ENCODE measurements at places on chromosomes 5 and 9.
A peak's percentile ranks its signal among the peaks of the same experiment; 100 is the strongest.

GRCh38 chr5:158553195-158553961 is 546.3 kb downstream of the EBF1 start:
- DNase-seq, result no peak

DNA sequence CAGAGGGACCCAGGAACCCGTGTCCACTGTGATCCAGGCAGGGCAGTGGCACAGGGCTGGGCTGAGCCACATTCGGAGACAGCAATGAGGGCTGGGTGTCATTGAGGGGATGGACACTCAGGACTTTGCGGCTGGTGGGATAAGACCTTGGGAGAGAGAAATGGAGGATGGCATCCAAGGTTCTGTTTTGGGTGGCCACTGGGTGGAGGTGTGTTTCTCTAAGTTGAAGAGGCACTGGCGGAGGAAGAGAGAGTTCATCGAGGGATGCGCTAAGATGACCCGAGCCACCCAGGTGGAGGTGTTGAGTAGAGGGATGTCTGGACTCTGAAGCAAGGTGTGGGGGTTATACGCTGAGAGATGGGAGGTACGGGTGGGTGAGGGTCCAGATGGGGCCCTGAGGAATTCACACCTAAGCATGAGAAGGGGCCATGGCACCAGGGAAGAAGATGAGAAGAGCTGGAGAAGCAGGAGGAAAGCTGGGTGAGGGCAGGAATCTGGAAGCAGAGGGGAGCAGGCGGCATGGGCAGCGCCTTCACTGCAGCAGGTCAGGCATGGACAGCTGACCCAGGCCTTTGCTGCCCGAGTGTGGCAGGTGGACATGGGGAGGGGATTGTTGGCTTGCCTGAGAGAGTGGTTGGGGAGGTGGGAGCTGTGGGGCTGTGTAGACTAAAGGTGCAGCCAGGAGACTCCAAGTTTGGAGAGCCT is 2.5 kb upstream of the SLC25A48 start:
- no peak for DNase-seq

DNA sequence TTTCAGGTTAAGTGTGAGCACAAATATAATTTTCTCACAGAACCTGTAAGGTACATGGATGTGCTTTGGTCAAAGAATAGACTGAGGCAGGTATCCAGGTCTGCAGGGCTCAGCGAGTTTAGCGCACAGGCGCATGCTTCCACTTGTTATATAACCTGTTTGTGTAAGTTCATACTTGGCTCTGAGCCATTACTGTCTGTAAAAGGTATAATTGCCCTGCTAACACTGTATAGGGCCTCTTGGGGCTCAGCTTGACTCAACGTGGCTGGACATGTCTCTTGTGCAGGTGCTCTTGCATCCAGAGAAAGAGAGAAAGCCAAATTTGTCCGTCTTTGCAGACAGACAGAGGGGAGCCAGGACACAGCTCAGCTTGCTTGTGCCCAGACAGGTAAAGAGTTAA is 759.6 kb downstream of the MTRR start:
- no peak for DNase-seq

GRCh38 chr9:6759185-6759977 is 1.6 kb downstream of the KDM4C start:
- peak; percentile 19 for DNase-seq

Measured in stimulated activated CD4-positive, alpha-beta T cell treated with anti-CD3 and anti-CD28 coated beads, Interleukin-12 subunit alpha, Interleukin-12 subunit beta, amount 100 ng/mL, for 48 hours (primary cell).